ENCODE measurements at places on chromosomes 6 and 20.

DNA sequence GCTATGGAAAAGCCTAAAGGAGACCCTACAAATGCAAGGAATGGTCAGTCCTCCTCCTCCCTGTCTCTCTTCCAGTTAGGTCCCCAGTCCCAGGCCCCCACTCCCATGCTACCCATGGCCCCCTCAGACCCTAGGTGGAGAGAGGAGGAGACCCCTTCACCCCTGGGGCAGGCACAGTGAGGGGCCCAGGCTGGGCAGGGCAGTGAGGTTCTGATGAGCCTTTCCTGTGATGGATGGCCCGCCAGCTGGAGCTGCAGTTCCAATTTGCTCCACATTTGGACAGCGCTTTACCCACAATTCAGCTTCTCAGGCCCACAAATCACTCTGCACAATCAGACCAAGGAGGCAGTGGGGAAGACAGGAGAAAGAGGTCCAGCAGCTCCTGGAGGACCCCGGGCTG lies 37.3 kb upstream of the MLN start:
- DNase-seq: no peak

- no peak for DNase-seq
Observed at GRCh38 chr6:169997187-169997929, 245.9 kb downstream of the ERMARD start.

DNA sequence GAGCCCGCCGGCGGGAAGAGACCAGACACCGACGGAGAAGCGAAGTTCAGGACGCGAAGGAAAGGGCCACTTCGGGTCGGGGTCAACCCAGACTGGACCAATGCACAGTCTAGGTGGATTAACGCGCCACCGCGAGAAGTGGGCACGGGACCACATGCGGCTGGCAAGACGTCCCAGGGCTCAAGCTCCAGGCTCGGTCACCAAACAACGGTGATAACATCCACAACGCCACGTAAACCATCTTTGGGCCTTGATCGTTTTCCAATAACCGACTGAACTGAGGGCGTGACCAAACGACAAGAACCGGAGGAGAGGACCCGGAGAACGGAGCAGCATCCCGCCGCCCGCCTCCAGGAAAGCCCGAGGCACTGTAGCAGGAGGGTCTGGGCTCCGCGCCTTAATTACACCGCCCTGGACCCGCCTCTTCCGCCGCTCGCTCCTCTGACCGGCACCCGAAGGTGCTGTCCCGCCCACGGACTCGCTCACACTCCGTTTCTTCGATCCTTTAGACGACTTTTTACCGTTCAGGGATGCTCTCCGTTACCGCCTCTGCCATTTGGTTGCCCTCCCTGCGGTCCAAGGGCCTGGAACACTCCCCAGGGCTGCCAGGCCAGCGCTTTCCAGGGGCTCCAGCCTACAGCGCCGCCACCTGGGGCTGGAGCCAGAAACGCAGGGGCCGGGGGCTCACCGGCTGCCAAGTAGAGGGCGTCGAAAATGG lies 44.1 kb downstream of the DPPA5 start:
- peak; percentile 68 for DNase-seq

DNA sequence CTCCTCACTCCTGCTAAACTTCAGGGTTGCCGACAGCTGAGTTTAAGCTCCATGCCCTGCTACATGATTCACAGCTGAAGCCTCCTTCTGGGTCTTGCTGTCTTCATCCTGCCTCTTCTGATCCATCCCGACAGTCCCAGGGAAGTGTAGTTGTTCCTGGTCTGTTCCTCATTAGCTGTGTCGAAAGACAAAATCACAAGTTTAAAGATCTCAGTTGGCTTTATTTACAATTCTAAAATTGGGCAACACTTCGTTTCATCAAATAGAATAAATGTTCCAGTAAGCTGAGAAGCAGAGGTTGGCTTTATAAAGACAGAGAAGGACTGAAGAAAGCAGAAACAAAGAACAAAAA lies 4.1 kb upstream of the SLC2A10 start:
- DNase-seq: no peak

DNA sequence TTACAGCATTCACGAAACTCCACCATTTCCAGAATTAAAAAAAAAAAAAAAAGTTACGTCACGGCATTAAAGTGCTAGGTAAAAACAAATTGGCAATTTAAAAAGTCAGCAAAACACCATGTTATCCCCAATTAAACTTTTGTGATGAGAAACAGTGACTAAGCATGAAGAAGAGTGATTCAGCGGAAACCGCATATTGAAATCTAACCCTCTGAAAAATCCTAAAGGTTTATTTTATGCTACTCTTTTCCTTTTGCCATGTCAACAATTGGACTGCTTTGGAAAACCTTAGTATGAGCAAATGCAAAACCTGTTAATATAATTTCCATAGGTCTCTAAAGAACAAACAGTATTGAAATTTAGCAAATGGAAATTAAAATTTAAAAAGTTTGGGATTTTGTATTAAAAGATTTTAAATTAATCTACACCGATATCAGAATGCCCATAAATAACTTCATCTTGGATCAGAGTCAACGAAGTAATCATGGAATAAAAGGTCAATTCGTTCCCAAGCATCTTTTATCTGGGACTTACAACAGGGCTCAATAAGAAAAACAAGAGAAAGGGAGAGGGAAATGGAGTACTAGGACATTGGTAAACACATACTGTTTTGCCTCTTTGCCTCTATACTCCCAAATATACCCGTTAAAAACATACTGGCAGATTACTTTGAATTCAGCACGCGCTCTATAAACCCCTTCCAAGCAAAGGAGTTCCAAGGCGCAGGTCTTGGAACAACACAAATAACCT lies 1.1 kb downstream of the FBXO30 start:
- DNase-seq: no peak

GRCh38 chr20:4370851-4371250 lies 350.9 kb upstream of the PRND start:
- no peak for DNase-seq

GRCh38 chr6:38187811-38188590 lies 368.5 kb downstream of the ZFAND3 start:
- DNase-seq: no peak

DNA sequence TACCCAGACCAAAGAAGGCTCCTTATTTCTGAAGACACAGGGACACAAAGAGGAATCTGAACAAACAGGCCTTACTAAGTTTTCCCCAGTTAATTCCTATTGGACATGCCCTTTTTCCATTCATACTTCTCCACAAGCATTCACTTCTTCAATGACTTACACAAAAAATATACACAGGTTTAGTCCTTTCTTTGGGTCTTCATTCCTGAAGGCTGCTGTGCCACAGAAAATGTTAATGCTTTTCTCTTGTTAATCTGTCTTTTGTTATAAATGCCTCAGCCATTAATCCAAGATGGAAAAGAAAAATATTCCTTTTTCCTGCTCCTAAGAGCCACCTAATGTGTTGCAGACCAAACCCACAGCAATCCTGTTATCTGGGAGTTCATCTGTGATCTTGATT lies 71.2 kb downstream of the QRSL1 start:
- DNase-seq: no peak

GRCh38 chr6:24255676-24256075 lies 102.2 kb downstream of the DCDC2 start:
- no peak for DNase-seq

GRCh38 chr6:84065693-84066290 lies 32.2 kb downstream of the MRAP2 start:
- DNase-seq: no peak

- no peak for DNase-seq
Observed at GRCh38 chr6:118724211-118724610, 72.8 kb upstream of the CEP85L start.

Data from HTR-8/SVneo (cell line).